Fibroblast of skin of left biceps (primary cell): ENCODE measurements at places on chromosomes 3 and 15.
A peak's percentile ranks its signal among the peaks of the same experiment; 100 is the strongest.

- no peak for DNase-seq
Measured at GRCh38 chr3:38554127-38554827, 58.1 kb downstream of the EXOG start.

- no peak for DNase-seq
Measured at GRCh38 chr3:125479091-125479490, 40.9 kb downstream of the SNX4 start.

GRCh38 chr3:36058404-36059030 is 321.8 kb upstream of the STAC start:
- DNase-seq: no peak

DNA sequence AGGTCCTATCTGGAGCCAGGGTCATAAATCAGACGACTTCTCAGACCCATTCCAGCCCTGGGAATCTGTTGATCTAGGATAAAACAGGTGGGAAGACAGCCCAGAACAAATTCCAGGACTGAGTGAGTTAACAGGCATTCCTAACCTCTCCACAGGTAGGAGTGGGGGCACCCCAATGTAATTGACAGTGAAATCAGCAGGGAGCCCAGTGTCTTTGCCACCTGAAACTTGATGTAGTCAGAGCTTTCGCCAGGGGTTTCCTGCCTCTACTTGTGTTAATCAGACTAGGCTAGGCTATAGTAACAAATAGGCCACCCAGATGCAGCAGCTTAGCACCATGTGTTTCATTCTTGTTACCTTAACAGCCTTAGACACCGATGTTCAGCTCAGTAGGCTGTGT is 2.7 kb upstream of the HEG1 start:
- DNase-seq: no peak

DNA sequence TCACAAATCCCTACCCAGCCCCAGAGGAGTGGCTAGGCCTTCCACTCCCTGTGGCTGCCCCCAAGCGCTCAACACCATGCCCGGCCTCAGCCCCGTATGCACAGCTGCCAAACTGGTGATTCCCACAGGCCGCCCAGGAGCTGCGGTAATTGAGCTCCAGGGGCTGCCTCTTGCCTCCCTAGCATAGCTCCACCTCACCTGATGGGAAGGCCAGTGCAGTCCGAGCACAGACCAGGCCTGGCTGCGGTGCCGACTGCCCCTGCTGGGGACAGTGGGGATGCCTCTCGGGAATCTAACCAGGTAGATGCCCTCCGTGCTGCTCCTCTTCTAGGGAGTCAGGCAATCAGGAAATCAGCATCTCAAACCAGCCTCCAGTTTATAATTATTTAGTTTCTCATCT is 25.9 kb downstream of the SCN5A start:
- no peak for DNase-seq

DNA sequence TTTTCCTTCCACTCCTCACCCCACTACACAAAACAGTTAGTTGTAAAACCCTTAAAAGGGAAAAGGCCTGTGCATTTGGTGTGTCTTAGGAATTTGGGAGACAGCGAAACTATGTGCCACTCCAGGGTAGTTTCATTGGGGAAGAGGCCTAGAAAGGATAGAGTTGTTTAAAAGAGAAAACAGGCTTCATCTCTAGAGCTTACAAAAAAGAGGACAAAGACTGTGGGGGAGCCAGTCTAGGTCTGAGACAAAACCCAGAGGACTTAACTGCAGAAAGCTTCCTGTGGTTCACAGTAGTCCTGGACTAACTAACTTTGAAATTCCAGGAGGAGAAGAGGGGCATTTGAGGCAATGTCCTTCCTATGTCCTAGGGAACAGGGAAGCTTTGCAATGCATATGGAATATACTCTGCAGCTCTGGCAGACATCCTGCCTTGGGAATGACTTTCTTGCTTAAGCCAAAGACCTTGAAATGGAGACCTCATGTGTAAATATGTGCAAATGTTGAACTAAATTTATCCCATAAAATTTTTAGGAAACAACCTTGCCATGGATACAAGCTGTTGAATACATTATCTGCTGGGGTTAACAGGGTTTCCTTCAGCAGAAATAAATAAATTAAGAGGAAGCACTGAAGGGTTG is 159.4 kb downstream of the LSAMP start:
- no peak for DNase-seq

DNA sequence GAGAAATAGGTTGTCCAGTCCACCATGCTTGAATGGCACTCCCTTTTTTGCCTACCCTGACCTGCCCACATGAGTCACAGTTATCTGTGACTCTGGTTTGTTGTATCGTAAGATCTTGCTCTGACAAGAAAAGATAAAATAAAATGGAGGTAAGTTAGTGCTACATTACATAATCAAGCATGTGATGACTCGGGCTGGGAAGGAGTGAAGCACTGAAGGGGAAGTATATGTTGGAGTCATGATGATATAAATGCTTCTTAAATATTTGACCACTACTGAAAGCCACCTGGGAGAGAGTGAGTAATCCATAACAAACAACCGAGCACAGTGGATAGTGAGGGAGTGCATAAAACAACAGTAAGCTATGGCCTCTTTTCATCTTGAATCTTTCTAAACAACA is 124.4 kb downstream of the SHOX2 start:
- peak; percentile 2 for DNase-seq

- DNase-seq: no peak
Measured at GRCh38 chr3:58356054-58356453, 23.4 kb downstream of the PXK start.

DNA sequence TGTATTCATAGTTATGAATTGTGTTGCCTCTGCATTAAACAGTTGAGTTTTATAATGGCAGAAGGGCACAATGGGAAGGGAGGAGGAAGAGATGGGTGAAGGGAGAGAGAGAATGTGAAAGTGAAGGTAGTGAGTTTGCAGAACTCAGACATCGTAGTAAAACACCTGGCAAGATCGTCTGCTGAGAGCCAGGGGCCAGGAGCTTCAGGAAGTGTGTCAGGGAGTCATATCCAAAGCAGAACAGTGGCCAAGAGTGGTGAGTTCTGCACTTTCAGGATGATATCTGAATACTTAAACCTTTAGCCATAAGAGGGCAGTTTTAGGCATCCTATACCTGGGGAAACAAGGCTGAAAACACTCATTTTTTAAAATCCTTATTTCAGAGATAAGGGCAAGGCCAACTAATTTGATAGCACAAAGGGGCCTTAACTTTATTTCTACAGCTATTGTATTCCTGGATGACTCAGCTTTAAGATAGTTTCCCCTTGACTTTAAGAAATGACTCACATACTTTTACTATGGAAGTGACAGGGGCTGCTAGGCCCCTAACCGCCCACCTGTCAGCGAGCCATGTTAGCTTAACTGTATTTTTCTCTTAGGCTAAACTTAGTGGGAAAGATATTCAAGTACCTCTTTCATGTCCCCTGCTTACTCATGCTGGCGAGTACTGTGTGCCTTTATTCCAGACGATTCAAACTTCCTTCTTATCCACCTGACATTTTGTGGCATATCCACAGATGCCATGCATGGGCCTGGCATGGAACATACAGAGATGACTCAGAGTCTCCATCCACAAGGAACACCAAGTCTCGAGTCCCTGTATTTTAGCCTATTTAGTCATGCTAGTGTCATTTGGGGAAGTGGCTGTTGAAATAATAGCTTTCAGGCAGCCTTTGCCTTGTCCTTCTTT is 53.9 kb downstream of the RLBP1 start:
- no peak for DNase-seq

GRCh38 chr3:61903931-61904657 is 342.7 kb downstream of the PTPRG start:
- DNase-seq: no peak
